Pulmonary artery endothelial cell (primary cell): ENCODE measurements at places on chromosomes 16 and 17. TPM values are rescaled to one million over a fixed set of nuclear protein-coding genes. Genes with fewer than 3 reads are reported as not detected.

CACNA1G gene
- total RNA-seq = 0.04 TPM in 1 of 2 replicates, not detected in the other

SLC12A3 gene
- not detected in 2 replicates for total RNA-seq

PPY gene
- not detected in 2 replicates for total RNA-seq

CDRT15L2 gene
- not detected in 2 replicates for total RNA-seq

PSMC3IP gene
- 7.6 and 9.2 TPM in 2 replicates for total RNA-seq

ETV4 gene
- total RNA-seq = 8.2 and 8.6 TPM in 2 replicates

MT1M gene
- 3.5 and 8.8 TPM in 2 replicates for total RNA-seq

- no peak for DNase-seq
These were observed 99.0 kb downstream of the MSI2 start for GRCh38 chr17:57355090-57355859.

GRCh38 chr16:83622010-83622409, 185.8 kb upstream of the HSBP1 start:
- no peak for DNase-seq

GRCh38 chr17:228951-229708, 47.7 kb upstream of the DOC2B start:
- no peak for DNase-seq

GRCh38 chr16:12570046-12570618, 233.6 kb downstream of the CPPED1 start:
- DNase-seq = no peak

DNA sequence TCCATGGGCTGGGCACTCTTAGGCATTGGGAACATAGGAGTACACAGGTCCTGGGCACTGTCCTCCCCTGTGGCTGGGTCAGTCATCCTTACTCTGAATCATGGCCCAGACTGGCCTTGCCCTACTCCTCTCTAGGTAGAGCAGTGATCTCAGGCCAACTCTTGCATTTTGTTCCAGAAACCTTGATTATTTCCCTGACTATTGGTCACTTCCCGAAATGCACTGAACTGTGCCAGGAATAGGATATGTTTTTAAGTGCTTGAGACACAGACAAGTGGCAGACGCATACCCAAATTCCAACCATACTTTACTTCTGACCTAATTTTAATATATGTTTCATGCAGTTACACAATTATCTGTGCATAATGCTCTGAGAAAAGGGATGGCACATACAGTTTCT, 10.3 kb downstream of the KRABD2 start:
- peak; percentile 85 for DNase-seq

DNA sequence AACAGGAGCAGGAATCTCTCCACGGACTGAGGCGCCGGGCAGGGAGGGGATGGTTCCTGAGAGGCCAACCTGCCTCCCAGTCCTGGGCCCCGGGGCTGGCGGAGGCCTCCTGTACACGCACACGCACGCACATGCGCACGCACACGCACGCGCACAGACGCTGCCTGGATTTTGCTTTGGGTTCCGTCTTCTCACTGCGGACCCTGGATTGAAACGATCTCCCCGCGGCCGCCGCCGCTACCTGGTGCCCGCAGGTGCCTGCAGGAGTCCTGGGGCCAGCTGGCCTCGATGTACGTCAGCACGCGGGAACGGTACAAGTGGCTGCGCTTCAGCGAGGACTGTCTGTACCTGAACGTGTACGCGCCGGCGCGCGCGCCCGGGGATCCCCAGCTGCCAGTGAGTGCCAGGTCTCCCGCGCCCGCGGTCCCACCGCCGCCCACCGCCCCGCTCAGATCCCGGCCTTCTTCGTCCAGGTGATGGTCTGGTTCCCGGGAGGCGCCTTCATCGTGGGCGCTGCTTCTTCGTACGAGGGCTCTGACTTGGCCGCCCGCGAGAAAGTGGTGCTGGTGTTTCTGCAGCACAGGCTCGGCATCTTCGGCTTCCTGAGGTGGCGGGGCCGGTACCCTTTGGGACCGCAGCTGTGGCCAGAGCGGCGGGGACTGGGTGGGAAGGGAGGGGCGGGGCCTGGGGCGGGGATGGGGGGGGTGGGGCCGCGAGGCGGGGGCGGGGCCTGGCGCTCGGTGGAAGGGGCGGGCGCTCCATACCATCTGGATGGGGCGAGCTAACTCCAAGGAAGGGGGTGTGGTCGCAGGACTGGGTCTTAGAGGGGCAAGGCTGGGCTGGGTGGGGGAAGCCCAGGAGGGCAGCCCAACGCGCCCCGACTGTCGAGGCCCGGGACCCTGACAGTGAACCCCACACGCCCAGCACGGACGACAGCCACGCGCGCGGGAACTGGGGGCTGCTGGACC, 12.3 kb downstream of the CES4A start:
- no peak for DNase-seq

DNA sequence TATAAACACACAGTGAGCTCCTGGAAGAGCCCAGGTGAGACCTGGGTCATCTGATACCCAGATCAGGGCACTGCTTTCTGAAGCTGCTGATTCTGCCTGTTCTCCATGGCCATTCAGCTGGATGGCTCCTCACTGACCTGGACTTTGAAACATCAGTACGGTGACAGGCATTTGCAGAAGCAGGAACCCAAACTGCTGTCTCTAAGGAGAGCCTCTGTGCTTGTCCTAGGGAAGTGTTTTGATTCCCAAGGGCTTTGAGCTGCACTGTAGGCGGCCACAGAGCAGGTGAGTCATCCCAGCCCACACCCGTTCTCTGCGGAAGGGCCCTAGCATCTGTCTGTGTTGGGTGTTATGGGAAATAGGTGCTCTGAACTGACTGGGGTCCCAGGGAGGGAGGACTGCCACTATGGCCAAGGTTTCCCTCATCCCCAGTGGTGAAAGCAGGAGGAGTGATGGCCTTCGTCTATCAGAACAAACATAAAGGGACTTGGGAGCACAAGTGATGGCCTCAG, 60.7 kb upstream of the ADCY9 start:
- DNase-seq = no peak

DNA sequence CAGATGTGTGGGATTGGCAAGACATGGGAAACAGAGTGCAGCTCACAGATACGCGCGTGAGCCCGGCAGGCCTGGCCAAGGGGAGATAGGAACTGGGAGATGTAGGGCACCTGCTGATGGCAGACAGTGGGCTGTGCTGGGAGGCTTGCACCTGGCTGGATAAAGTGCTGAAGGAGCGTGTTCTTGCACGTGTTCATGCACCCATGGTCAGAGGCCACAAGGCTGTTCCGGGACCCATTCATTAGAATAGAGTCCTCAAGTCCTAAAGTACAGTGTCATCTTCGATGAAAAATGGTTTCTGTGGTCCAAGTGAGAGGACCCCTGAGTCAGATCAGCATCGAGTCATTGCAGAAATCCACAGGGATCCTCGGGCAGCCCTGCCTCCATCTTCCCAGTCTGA, 236.4 kb downstream of the CCDC182 start:
- no peak for DNase-seq

GRCh38 chr17:6571452-6571781, 15.1 kb upstream of the PITPNM3 start:
- DNase-seq = no peak

GRCh38 chr17:7651097-7651664, 455 bp downstream of the ATP1B2 start:
- no peak for DNase-seq
